ENCODE measurements at places on chromosomes 6 and 20.

GRCh38 chr6:168377484-168377855 is 57.9 kb upstream of the DACT2 start:
- no peak for DNase-seq

DNA sequence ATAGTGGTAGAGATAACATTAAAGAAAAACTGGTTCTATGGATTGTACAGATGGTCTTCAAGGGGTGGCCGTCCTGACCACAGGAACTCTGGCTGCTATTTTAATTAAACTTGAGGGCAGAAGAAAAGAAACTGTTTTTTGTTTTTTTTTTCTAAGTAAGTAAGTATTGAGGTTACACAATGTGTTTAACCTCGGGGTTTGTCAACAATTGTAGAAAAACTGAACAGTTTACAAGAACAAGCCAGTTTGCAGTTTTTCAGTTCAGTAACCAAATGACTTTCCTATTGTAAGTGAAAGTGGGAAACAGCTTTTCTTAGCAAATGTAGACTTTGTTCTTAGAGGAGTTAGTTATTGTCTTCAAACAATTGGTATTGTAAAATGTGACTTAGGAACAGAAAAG is 77.0 kb downstream of the PLCB1 start:
- DNase-seq = no peak

DNA sequence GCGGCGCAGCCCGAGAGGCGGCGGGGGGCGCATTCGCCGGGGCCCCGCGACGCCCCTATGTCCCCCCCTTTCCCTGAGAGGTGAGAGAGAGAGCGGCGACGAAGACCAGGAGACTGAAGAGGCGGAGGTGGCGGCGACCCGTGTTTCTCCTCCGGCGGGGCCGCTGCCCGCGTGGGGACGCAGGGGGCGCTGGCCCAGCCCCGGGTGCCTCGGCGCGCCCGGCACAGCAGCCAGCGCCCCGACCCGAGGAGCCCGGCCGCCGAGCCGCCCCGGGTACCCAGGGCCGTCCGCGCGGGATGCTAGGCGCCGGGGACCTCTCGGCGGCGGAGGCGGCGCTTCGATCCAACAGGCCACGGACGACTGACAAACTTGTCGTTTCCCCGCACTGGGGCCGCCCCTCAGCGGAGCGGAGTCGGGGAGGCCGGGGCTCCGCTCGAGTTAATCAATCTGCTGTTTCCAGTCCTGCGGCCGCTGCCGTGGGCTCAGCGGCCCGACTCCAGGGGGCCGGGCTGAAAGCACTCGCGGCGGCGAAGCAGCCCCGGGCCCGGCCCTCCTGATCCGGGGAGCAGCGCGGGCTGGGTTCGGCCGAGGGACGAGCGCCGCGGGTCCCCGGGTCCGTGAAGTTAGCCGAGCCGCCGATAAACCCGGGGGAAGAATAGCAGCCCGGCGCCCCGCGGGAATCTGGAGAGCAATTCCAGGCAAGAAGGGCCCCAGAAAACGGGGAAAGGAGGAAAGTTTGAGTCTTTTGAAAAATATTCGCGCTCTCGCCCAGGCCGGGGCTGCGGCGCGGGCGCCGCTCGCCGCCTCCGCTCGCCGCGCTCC is 631 bp downstream of the MDGA1 start:
- DNase-seq = no peak

GRCh38 chr20:19621072-19621471 is 137.0 kb upstream of the RIN2 start:
- DNase-seq = peak; percentile 63

DNA sequence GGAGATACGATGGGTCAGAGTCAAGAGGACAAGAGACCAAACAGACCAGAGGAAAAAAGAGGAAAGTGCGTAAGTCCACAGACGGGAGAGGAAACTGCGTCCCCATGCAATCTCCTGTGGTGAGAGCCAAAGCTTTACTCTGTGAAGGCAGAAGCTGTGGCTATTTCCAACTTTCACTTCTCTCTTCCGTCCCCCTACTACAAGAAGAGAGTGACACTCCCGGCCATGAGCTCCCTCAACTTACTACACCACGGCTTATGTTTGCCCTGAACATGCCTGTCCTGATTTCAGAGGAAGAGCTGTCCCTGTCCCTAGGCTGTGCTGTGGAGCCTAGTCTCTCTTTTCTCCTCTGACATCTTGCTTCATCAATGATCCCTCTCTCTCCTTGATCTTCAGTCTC is 11.5 kb upstream of the SSR1 start:
- DNase-seq = no peak

DNA sequence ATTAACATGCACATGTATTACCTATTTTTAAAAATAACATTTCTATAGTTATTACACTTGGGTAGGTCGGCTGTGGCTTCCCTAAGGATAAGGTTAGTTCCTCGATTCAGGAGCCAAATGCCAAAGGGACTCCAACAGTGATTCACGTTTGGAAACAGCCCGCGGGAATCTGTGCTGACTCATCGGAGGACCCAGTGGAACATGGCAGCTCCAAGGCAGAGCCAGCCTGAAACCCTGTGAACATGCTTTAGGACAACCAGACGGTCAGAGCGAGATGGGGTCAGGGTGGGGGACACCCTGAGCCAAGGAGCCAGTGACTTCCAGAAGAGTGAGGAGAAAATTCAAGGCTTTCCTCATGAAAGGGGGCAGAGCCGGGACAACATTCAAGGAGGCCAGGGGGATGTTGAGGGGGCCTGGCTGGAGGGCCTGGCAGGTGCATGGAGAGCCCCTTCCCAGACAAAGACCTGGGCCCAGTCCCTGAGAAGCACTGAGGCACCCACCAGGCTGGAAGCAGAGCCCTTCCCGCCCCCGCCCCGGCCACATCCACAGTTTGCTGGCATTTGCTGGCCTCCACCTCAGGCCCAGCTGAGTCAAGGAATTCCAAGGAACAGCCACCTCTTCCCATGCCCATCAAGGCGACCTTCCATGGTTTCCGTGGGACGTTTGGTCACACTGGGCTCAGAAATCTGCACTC is 133.2 kb downstream of the SNX5 start:
- DNase-seq = peak; percentile 97

DNA sequence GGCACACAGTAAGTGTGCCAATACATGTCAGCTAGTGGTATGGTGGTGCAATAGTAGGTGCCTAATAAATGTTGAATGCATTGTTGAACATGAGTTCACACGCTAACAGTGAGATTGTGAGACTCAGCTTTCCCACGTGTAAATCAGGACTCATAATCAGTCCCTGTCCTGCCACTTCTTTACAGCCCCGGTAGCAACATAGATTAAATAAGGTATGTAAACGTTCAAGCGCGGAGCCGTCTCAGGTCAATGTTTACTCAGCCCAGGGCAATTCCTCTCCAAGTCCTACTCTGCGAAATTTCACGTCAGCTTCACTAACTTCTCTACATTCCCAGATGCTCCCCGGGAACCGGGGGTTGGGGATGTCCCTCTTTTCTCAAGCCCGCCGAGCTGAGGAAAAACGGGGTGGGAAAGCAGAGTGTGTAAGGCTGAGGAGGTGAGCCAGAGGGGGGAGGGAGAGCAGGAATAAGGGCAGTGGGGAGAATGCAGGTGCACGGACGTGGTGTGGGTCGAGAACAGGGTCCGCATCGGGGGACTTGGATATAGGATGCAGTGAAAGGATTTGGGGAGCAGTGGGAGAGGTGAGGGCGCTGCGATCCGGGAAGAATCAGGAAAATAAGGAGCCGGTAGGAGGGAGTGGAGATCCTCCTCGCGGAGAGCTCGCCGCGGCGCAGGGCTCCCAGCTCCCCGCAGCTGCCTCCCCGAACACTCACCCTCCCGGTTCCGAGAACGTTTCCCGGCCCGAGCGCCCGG is 544 bp upstream of the TP53INP2 start:
- DNase-seq = peak; percentile 48

DNA sequence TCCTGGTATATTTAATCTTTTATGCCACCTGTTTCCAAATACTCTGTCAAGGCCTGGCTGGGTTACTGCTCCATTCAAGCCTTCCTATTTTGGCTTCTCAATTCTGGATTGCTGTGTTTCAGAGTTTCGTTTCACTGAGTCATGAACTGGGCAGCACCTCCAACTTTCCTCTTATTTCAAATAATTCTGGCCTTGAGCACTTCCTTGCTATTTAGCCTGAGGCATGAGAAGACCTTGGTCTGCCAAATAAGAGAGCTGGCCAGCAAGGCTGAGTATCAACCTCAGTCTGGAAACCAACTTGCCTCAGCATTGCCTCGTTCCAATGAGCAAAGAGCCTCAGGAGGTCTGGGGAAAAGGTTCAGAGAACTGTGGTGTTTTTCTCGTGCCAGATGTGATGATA is 66.6 kb downstream of the TNFAIP3 start:
- peak; percentile 70 for DNase-seq

GRCh38 chr6:132964101-132964867 is 149.9 kb downstream of the RPS12 start:
- peak; percentile 86 for DNase-seq

- no peak for DNase-seq
Observed at GRCh38 chr6:167679790-167680604, 146.7 kb upstream of the AFDN start.

All from PC-3 (cell line).